COLO829 (cell line): ENCODE measurements at places on chromosomes 13 and 19.
A peak's percentile ranks its signal among the peaks of the same experiment; 100 is the strongest.

- DNase-seq, result no peak
Observed at GRCh38 chr19:38663156-38663651, 15.8 kb downstream of the ACTN4 start.

DNA sequence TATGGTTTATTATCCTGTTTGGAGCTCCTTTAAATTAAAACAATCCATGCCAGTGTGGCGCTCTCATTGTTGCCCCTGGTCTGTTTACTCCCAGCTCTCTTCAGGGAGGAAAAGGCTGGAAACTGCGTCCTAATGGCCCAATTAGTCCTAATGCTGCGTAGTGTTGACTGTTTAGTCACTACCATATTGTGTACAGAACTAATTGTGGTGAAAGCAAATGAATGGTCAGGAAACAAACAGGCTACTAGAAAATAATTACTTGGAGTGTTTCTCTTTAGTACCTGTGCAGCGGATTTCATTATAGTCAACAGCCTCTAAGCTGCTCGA lies 54.5 kb upstream of the MTIF3 start:
- no peak for DNase-seq

DNA sequence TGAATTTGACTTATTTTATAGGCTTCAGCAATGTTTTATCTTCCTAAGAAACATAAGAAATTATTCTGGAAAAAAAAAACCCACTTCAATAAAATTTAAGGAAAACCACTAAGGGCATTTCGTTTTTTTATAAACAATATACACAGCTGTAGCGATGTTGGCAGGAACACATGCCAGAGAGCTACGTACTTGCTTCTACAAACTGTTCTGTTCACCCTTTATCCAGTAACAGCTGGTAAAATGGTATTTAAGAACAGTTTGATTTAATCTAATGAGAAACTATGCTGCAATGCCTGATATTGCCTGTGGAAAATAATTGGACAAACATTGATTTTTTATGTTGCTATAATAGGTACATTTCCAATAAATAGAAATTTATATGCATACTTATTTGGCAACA lies 137.2 kb upstream of the DACH1 start:
- DNase-seq, result no peak

- peak; percentile 80 for DNase-seq
Observed at GRCh38 chr13:33723772-33724435, 94.0 kb upstream of the RFC3 start.

DNA sequence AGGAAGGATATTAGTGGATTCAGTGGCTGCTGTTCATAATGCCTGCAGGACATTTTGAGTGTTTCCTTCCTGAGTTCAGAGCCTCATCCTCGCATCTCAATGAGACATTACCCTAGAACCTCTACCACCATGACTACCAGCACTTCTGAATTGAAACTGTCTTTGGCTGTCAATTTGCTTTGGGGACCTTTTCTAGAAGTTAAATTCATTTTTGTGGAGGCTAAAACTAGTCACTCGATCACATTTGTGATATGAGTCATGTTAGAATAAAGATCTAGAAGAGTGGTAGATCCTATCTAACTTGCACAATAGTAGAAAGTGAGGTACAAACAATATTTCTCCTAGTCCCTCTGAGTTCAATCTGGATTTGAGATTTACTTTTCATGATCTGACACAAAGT lies 124.9 kb downstream of the KCNRG start:
- no peak for DNase-seq

- DNase-seq, result no peak
Observed at GRCh38 chr19:11446652-11447301, 11.3 kb downstream of the PRKCSH start.

DNA sequence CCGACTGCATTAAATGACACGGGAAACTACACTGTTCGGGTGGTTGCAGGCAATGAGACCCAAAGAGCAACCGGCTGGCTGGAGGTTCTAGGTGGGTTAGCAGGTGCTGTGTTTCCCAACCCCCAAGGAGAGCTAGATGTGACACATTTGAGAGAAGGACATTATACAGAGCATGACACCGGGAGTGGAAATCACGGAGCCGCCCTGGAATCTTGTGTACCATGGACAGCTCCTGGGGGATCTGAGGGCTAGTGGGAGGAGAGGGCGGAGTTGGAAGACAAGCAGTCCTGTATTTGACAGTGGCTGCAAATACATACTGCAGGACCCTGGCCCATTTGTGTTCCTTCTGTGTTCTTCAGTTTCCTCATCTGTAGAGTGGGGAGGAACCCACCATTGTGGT lies 2.3 kb downstream of the CEACAM18 start:
- DNase-seq, result peak; percentile 21

DNA sequence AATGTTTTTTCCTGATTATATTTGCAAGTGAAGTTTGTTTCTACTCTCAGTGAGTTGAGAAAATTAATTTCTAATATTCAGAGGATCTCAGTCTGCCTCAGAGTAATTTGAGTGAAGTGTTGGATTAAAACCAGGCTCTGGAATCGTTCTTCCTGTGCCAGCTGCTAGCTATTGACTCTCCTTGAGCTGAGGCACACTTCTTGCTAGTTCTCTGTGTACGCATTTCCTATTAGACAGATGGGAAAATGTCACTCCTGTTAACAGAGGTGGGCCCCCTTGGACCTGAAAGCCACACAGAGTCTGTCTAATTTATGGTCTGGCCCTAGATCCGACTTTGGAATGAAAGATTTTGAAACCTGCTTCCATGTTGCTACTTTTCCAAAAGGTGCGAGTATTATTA lies 107.6 kb upstream of the RNF113B start:
- DNase-seq, result no peak

DNA sequence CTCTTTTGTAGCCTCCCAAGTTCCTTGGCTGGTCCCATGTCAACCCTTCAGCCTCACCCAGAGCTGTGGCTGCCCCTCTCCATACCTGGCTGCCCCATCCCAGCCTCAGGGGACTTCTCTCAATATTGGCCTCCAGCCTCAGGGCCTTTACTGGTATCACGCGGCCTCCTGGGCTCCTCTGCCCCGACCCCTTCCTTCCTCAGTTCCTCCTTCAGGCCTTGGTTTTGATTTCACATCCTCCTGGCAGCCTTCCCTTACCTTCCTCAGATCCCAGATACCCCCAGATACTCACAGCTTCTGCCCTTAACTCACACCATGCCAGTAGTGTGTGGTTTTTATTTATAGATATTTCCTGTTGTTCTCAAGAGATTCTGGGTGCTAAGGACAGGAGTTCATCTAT lies 12.8 kb upstream of the SCN1B start:
- DNase-seq, result no peak

- no peak for DNase-seq
Observed at GRCh38 chr19:40216777-40217026, 1.5 kb downstream of the TTC9B start.

DNA sequence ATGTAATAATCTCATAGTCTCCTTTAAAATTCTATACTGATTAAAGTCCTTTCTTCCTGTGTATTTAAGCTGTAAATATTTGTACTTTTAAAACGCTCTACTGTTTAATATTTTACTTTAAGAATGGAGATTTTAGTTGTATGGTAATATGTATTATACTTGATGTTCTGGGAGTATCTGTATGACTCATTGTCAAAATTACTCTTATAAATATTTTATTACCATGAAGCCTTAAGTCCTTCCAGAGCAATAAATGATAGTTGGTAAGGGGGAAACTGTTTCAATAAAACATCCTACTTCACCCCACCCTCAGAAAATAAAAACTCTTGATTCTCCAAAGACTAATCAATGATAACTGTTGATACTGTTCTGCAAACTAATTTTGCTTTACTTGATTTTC lies 6.4 kb downstream of the PCDH9 start:
- no peak for DNase-seq

DNA sequence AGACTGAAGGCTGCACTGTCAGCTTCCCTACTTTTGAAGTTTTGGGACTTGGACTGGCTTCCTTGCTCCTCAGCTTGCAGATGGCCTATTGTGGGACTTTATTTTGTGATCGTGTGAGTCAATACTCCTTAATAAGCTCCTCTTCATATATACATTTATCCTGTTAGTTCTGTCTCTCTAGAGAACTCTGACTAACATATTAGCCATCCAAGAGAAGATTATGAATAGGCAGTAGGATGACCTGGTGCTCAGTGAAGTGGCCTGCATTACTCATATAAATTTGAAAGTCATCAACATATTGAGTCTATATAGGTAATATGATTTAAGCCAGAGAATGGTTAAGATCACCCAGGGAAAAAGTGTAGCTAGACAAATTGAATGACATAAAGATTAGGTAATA lies 136.3 kb upstream of the UFM1 start:
- no peak for DNase-seq

- no peak for DNase-seq
Observed at GRCh38 chr13:49421391-49421790, 22.5 kb downstream of the CAB39L start.

GRCh38 chr19:8504171-8504570 lies 1.7 kb upstream of the PRAM1 start:
- no peak for DNase-seq
